Esophagus mucosa (tissue), 1 donor: ENCODE measurements at places on chromosomes 13 and 19.

DNA sequence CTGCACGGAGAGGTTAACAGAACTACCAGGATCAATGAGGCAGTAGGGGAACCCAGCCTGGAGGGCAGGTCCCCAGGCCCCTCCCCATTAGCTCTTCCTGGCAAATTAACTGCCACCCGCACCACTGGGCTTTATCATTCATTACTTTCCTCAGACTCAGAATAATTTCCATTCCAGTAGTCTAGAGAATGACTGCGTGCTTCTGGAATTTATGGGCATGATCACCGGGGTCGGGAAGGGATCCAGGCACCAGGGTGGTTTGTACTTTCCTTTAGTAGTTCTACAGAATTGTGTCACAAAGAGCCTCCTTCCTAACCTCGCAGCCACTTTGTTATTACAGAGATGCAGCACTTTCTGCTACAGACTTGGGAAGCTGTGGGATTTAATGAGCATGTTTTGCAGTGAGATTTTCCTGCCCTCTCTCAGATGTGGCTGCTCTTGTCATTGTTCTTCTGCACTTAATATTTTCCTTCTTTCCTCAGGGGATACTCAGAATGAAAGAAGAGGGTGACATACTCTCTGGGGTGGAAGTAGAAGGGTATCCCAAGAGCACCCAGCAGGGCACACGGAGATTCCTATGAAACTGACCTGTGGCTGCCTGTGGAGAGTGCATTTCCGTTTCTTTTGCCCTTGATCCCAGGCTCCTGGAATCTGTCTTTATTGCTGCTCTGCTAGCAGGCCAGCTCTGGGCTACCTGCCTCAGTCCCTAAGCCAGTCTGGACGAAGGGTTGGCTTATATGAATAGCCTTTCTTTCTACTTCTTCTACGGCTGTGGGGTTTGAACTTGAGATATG, 285.0 kb upstream of the SLC10A2 start:
- ATAC-seq: no peak

- no peak for ATAC-seq
Observed at GRCh38 chr13:21051675-21052074, 9.7 kb downstream of the LATS2 start.

GRCh38 chr13:45564133-45564776, 51.3 kb downstream of the ERICH6B start:
- ATAC-seq: no peak

GRCh38 chr19:18362934-18363542, 22.6 kb downstream of the PGPEP1 start:
- ATAC-seq: no peak

- ATAC-seq: peak; percentile 25
Observed at GRCh38 chr19:1828279-1829238, 16.5 kb upstream of the ATP8B3 start.

GRCh38 chr13:38308736-38309135, 40.9 kb upstream of the UFM1 start:
- ATAC-seq: peak; percentile 100
